ENCODE measurements at places on chromosomes 3 and 15.

DNA sequence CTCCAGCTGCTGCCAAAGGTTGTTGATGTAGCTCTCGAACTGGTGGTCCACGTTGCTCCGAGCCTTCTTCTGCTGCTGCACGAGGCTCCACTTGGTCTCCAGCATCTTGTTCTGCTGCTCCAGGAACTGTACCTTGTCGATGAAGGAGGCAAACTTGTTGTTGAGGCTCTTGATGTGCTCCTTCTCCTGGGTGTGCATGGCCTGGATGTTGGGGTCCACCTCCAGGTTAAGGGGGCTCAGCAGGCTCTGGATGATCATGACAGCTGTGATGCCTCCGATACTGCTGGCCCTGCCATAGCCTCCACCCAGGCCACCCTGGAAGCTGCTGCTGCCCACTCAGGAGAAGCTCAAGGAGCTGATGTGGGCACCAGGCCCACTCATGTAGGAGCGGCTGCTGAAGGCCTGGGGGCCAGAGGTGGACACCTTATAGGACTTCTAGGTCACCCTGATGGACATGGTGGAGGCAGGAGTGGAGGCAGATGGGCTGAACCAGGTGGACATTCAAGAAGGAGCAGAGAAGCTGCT is 14.9 kb upstream of the PSTPIP1 start:
- DNase-seq, result no peak

DNA sequence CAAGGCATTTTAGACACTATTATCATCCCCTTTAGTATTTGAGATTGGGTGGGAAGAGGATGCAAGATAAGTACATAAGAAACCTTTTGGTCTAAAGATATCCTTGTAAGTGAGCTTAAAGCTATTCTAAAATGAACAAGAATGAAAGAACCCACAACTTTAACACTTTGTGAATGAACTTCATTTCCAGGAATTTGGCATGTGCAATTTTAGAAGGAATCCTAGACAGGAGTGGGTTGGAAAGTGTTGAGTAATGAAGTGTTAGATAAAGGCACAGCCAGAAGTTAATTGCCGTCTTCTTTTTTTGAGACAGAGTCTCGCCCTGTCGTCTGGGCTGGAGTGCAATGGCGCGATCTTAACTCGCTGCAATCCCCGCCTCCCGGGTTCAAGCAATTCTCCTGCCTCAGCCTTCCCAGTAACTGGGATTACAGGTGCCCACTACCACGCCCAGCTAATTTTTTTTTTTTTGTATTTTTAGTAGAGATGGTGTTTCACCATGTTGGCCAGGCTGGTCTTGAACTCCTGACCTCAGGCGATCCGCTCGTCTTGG is 13.2 kb upstream of the TEX9 start:
- no peak for DNase-seq

GRCh38 chr3:8641472-8641871 is 3.1 kb downstream of the SSUH2 start:
- no peak for DNase-seq

GRCh38 chr15:60535743-60536142 is 56.8 kb upstream of the ICE2 start:
- no peak for DNase-seq

DNA sequence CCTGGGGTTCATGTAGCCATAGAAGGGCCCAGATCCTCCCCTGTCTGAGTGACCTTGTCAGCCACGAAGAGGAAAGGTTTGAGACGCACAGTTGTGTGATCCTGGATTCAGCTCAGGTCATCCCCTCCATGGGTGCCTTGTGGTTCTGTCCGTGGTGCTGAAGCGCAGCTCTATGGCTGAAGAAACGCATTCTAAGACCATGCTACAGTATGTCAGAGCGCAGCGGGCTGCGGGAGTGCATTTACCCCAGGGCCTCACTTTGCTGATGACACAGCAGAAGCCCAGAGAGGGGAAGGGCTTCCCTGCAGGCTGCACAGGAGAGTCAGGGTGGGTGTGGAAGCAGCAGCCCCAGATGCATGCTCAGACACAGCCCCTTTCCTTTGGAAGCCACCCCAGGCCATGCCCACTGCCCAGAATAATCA is 68.8 kb upstream of the IQSEC1 start:
- no peak for DNase-seq

DNA sequence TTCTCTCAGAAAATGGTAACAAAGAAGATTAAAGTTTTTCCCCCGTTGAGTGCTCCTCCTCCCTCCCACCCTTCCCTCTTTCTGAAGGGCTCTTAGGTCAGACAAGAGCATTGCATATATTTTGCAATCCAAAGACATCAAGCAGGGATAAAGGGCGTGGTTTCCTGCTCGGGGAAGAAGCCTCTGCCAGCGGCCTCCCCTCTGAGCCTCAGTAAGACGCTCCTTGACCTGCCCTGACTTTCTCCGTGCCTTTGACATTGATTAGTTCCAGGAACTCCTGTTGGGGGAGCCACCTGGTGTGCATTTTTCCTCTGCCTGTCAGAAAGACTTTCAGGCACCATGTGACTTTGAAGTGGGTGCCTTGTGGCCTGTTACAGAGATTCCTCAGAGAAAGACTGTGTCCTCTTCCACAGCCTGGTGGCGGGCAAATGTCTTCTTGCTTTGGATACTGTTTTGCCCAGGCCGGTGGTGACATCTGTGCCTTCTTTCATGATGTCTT is 87.2 kb upstream of the TBL1XR1 start:
- peak; percentile 59 for DNase-seq

- DNase-seq, result no peak
Measured at GRCh38 chr15:50884540-50884939, 23.9 kb upstream of the AP4E1 start.

DNA sequence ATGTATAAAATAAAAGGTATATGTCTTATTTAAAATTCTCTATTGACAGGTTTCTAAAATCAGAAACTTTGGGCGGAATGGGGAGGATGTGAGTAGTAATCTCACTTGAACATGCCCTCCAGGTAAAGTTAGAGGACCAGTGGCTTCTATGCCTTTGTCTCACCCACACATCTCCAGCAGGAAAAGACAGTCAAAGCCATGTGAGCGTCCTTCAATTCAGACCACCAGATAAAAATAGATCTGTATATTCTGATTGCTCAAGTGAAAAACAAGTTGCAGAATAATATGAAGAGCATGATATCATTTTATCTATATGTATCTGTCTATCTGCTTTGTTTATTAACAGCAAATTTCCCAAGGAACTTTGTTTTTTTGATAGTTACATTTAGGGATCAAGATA is 152.2 kb downstream of the TMCO5A start:
- no peak for DNase-seq

- DNase-seq, result no peak
Measured at GRCh38 chr3:10162185-10162584, 2.5 kb upstream of the IRAK2 start.

GRCh38 chr3:73568371-73568862 is 56.3 kb downstream of the PDZRN3 start:
- no peak for DNase-seq

DNA sequence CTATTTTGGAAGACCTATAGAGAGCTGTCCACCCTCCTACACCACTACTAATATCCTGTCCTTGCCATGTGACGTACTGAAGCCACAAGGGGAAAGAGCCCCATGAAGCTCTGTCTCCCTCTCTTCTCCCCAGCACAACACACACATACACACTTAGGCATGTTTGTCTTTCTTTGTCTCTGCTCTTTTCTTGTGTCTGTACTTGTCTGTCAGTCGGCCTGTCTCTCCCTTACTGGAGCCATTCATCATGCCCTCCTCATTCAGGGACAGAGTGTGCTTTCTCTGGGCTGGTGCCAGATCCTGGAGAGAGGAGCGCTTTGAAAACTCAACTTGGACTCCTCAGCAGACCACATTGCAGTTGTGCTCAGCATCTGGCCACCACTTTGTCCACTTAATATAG is 47.6 kb downstream of the PSMD6 start:
- no peak for DNase-seq

DNA sequence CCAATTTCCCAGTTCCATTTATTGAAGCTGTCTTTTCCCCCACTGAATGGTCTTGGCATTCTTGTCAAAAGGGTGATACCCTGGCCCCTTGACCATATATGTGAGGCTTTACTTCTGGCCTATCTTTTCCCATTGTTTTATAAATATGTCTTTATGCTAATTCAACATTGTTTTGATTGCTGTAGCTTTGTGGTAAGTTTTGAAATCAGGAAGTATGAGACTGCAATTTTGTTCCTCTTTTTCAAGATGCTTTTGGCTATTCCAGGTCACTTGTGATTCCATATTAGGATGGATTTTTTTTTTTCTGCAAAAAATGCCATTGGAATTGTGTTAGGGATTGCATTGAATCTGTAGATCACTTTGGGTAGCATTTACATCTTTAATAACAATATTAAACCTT is 141.2 kb upstream of the MANF start:
- DNase-seq, result no peak

GRCh38 chr3:80676261-80676660 is 908.5 kb upstream of the ROBO1 start:
- DNase-seq, result no peak

GRCh38 chr3:81476692-81477091 is 284.8 kb downstream of the GBE1 start:
- no peak for DNase-seq

GRCh38 chr15:74763416-74763815 is 14.8 kb downstream of the CYP1A2 start:
- no peak for DNase-seq

GRCh38 chr3:52370531-52370930 is 54.4 kb downstream of the DNAH1 start:
- no peak for DNase-seq

GRCh38 chr3:43817064-43817463 is 126.3 kb downstream of the ABHD5 start:
- no peak for DNase-seq

DNA sequence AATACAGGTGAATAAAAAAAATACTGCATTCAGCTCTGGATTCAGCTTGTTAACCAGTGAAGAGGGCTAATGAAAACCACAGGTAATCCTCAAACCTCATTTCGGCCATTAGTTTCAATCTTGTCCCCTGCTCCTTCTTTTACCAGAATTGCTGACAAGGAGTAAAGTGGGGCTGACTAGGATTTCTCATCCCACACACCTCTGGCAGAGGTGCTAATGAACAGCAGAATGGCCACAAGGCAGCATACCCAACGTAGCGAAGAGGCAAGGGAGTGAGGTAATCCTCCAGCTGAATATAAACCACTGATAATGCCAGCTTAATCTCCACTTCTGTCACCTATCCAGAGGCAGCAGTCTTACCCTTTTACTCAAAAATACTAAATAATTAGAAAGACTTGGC is 248.8 kb upstream of the CDIN1 start:
- no peak for DNase-seq

- no peak for DNase-seq
Measured at GRCh38 chr3:169041677-169042171, 621.8 kb downstream of the MECOM start.

GRCh38 chr3:144104186-144104585 is 132.6 kb downstream of the DIPK2A start:
- DNase-seq, result no peak

GRCh38 chr15:78102211-78102610 is 9.8 kb downstream of the SH2D7 start:
- DNase-seq, result no peak

DNA sequence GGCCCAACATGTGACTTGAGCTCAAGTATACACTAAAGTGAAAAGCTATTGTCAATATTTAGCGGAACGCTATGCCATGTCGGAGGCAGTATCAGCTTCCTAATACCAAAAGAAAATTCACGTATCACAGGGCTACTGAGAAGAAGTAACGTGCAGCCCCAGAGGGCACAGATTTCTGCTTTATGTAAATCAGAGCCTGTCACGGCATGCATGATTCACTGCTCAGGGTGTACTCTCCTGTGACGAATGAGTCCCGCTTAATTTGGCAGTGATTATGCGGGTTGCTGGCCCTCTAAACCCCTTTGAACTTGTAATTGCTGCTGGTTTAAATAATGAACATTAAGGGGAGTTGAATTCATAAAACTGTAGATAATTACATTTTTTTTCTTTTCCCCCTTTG is 85.3 kb downstream of the MEIS2 start:
- no peak for DNase-seq
